NCI-H187 (cell line): ENCODE measurements at places on chromosomes 4 and X.

GRCh38 chrX:150438165-150438564 is 75.0 kb downstream of the MAMLD1 start:
- DNase-seq = no peak

DNA sequence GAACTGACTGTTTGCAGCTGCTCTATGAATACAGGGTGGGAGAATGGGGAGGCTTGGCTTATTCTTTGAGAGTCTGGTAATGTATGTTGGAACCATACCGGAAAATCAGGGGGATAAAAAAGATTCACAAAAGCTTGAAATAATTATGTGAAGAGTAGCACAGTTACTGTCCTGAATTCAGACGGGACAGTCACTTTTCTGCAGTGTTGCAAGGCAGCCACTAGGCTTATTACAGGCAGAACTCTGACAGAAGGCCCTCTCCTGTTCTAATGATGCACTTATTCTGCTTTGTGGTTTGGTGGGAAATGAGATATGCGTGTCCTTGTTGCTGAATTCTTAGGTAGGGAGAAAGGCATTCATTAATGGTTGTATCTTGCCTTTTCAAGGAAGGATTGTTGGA is 37.2 kb downstream of the GUCY1B1 start:
- no peak for DNase-seq

DNA sequence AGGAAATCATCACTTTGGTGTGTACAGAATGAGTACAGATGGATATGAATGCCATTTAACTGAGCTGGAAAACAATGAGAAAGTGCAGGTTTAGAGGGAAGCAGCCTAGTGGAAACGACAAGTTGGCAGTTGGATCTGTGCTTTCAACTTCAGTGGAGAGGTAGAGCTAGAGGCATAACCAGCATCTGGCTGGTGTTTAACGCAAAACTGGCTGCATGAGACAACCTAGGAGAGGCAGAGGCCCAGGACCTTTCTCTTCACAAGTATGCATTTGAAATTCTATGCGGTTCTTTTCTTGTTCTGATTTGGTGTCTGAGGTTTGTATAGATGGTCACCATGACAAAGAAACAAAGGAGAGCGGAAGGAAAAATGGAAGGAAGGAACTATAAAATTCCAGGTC is 63.1 kb downstream of the ANXA5 start:
- no peak for DNase-seq

GRCh38 chr4:38654273-38654672 is 9.7 kb upstream of the KLF3 start:
- DNase-seq = no peak

DNA sequence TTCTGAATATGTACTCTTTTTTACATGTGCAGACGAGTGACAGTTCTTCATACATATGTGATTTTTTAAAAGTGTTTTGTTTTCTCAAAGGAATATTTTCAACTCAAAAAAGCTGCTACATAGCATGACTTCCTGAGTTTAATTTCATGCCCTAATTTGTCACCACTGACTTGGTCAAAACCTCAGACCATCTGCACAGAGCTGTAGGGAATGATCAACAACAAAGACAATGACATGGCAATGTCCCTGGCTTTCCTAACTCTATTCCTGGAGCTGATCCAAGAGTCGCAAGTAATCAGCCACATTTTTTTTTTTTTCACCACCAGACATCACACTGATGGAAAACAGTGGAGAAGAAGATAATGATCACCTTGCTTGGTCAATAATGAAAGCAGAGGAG is 97.7 kb downstream of the TMA16 start:
- DNase-seq = no peak

GRCh38 chrX:108025954-108026600 is 18.8 kb upstream of the VSIG1 start:
- no peak for DNase-seq

GRCh38 chrX:25067271-25068172 is 51.8 kb upstream of the ARX start:
- DNase-seq = no peak

GRCh38 chr4:187961171-187961570 is 34.4 kb upstream of the ZFP42 start:
- no peak for DNase-seq

- no peak for DNase-seq
Observed at GRCh38 chr4:152968806-152969394, 32.8 kb downstream of the FHDC1 start.

DNA sequence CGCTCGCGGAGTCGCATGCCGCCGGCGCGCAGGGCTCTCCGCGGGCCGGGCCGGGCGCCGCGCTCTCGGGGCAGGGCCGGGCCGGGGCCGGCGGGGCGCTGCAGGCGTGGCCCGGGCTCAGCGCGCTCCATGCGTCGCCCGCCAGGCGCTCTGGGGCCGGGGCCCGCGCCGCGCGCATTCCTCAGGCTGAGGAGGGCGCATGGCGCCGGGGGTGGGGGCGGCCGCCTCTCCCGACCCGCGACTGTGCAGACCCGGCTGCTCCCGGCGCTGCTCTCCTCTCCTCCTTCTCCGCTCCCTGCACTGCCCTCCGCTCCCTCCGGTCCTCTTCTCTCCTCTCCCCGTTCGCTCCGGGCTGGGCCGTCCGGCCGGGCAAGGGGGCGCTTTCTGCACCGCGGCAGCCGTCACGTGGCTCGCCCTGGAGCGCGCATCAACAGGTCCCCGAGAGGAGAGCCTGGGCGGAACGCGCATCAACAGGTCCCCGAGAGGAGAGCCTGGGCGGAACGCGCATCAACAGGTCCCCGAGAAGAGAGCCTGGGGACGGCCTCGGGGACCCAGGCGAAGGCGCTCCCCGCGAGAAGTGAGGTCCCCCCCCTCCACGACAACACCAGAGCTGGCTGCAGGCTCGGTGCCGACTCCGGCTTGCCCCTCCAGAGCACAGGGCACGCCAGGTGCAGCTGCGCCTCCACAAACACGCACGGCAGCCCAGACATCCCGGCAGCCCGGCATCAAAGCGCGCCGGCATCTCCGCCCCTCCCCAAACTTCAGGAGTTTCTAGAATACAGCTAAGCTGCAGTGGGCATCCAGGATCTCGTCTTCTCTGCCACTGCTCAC is 12.9 kb downstream of the PPP2R3B start:
- DNase-seq = no peak

DNA sequence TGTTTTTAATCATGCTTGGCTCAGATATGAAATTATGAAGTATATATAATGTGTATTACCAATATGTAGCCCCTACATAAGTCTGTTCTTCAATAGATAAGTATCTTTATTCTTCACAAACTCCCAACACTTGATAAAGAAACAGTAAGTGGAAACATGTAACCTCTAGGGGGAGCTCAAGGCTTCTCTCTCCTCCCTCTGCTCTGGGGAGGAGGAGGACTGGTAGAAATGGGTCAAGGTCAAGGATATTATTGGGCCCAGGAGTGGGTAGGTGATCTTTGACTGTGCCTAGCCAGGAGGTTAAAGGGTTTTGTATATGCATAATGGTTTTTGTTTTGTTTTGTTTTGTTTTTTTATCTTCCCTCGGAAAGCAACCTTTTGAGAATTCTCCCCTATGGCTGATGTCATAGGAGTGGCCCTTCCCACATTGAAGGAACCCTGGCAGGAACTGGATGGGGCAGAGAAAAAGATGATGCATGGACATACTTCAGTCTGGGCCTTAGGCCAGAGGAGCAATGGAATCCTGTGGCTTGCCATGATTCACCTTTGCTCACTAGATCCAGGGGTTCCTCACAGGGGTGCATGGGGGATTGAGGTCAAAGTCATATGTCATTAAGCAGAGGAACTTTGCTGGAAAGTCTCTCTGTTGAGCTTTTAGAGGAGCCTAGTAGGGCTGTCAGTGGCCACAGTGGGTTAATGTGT is 460.3 kb downstream of the MID1IP1 start:
- no peak for DNase-seq

DNA sequence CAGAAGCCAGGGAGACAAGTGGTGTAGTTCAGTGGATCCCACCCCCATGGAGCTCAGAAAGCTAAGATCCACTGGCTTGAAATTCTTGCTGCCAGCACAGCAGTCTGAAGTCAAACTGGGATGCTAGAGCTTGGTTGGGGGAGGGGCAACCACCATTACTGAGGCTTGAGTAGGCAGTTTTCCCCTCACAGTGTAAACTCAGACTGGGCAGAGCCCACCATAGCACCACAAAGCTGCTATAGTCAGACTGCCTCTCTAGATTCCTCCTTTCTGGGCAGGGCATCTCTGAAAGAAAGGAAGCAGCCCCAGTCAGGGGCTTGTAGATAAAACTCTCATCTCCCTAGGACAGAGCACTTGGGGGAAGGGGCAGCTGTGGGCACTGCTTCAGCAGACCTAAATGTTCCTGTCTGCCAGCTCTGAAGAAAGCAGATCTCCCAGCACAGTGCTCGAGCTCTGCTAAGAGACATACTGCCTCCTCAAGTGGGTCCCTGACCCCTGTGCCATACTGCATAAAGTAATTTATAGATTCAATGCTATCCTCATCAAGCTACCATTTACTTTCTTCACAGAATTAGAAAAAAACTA is 163.2 kb downstream of the HHIP start:
- no peak for DNase-seq

GRCh38 chrX:25442499-25442898 is 426.7 kb upstream of the ARX start:
- no peak for DNase-seq

DNA sequence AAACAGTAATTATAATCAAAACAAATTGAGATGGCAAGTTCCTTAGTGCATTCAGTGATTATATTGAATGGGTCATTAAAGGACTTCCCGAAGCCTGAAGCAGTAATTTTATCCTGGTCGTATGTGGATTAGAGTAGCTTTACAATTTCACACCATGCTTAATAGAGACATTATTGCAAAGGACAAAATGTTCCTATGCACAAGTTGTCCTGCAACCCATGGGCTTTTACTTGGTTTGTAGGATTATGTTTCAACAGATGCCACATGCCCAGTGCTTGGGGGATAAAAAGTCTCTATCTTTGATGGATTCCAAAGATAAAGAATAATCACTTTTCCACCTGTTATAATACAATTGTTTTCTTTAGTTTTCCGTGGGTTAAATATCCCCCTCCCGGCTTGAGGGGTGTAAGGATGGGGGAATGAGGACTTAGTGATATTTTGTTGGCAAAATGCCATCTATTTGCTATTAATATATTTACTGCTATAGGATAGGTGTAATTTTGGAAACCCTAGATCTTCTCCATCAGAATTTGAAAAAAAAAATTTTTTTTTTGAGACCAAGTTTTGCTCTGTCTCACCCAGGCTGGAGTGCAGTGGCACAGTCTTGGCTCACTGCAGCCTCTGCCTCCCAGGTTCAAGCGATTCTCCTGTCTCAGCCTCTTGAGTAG is 156.5 kb upstream of the ETNPPL start:
- DNase-seq = no peak

DNA sequence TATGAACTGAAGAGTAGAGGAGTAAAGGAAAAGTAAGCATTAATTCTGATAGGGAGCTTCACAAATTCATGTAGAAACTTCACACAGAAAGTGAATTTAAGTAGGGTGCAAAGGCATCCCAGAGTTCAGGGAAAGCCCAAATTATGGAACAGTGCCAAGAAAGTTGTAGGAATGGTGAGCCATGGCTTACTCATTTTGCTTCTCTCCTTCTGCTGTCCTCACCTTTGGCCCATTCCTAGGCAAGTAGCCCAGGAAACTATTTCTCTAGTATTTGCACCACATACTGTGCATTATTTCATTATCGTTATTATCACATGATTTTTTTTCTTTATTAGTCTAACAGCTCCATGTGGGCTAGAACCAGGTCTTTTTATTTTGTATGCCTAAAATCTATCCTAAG is 34.9 kb upstream of the IL1RAPL1 start:
- no peak for DNase-seq

DNA sequence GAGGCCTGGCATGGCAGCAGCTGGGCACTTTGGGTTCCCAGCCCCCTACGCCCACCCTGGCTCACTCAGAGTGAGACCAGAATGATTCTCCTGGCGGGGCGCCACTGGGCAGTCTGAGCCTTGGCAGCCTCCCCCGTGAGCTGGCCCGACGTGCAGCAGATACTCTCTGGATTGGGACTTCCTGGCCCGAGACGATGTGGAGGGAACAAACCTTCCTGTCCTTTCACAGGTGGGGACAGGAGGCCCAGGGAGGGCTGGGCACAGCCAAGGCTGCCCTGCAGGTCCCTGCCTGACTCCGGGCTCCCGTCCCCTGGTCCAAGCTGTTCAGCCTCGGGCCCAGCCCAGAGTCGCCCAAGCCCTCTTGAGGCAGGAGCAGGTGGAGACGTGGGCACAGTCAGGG is 17.9 kb upstream of the ADD1 start:
- DNase-seq = no peak

GRCh38 chr4:101192244-101192643 is 155.1 kb downstream of the PPP3CA start:
- no peak for DNase-seq

- no peak for DNase-seq
Observed at GRCh38 chr4:64781737-64782326, 372.6 kb upstream of the TECRL start.

GRCh38 chrX:125333583-125333982 is 13.9 kb downstream of the TEX13C start:
- DNase-seq = no peak

- no peak for DNase-seq
Observed at GRCh38 chr4:27066591-27066990, 205.9 kb downstream of the STIM2 start.

DNA sequence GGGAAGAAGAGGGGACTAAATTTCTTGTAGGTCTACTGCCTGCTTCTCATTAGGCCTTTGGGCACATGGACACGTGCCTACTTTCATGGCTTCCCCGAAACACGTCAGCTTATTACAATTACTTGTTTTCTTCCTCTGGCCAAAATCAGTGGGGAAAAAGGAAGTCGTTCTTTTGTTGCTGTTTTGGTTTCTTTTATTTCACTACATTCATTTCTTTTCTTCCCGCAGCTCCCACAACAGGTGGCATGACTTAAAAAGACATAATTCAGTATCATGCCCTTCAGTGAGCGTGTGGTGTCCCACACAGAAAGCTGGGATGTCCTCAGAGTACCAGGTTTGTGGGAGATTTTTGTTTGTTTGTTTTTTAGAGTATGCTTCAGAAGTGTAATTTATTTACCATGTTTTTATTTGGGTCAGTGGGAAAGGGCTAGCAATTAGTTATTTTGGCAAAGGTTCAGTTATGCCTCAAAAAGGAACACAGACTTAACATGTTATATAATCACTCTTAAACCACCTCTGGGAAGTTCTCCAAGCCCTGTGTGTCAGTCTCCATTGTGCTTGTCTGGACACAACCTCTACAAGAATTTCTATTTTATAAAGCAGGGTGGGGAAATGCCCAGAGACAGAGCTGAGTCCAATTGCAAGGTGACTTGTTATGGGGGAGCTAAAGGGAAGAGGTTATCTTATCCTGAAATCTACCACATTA is 44.2 kb upstream of the SPRY1 start:
- DNase-seq = no peak

DNA sequence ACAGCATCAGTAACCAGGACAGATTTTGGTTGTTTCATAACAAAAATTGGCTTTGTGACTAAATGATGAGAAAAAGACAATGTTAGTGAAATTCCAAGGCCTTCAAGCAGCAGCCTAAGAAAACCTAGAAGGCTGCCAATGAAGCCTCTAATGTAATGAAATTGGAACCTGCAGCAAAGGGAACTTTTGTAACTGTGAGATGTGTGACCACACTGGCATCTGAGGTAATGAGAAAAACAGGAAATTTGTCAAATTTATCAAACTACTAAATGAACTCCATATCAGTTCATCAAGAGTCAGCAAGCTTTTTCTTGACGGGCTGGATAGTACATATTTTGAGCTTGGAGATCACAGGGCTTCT is 30.4 kb upstream of the EMCN start:
- no peak for DNase-seq

GRCh38 chr4:5796976-5797375 is 86.0 kb downstream of the EVC start:
- no peak for DNase-seq

GRCh38 chr4:99403380-99404184 is 31.6 kb downstream of the ADH7 start:
- DNase-seq = no peak

GRCh38 chr4:34643476-34643875 is 1600.8 kb downstream of the ARAP2 start:
- DNase-seq = no peak
